ENCODE measurements at places on chromosomes 1 and 21.

DNA sequence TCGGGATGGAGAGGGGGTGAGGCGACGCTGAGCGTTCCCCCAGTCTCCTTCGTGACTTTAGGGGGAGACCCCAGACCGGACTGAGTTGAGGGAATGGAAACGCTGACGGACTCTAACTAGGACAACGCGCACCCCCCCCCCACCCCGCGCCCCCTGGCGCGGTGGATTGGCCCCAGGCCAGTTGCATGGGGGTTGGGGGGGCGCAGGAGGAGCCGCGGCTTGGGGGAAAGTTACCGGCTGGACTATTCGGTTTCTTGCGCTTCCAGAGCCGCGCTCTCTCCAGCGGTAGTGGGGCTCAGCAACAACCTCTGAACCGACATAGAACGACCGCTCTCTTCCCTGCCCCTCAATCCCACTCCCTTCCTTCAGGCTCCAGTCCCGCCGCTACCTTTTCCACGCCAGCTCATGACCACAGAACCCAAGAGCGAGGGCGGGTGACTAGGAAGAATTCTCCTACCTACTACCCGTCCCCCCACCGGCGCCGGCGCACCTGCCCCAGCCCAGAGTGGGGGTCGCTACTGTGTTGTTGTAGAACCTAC, 694 bp downstream of the ZBTB7B start:
- no peak for DNase-seq

DNA sequence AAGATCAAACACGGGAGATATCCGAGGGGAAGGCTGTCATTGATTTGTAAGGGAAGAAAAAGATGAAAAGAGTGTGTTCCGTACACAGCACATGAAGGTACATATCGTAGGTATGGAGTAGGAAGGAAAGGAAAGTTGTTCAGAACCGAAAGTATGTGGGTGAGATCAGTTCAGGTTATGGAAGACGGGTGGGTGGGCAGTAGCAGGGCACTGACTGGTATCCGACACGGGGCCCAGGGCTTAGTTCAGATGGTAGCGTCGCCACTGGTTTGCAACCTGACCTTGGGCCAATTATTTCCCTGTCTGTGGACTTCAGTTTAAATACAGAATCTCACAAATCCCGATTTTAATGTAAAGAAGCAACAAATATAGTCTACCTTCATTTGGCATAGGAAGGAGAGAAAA, 27.8 kb upstream of the A3GALT2 start:
- DNase-seq: no peak

DNA sequence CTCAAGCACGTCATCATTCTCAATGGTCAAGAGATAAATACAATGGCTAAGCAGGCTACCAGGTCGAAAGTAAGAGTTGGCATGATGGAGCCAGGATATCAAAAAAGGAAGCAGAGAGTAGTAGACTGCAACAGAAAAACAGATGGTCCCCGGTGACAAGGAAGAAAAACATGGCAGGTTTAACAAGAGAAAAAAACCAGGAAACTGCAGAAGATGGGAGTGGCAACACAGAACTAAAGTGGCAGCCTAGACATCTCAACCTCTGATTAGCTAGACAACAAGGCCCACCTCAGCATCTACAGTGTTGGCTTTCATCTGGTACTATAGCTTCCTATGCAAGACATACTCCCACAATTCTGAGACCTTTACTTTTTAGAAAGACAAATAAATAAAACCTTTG, 3.1 kb downstream of the UBR4 start:
- DNase-seq: no peak

- DNase-seq: no peak
These were observed 51.9 kb downstream of the AGPAT3 start for GRCh38 chr21:43916691-43917514.

- no peak for DNase-seq
These were observed 14.0 kb downstream of the HSF2BP start for GRCh38 chr21:43645136-43645891.

- no peak for DNase-seq
These were observed 56.8 kb upstream of the RBM15 start for GRCh38 chr1:110282395-110282794.

Measured in cerebellar nuclear complex (tissue), 1 donor.